Activated naive CD4-positive, alpha-beta T cell treated with Interleukin-2 at 50 U/mL for 16 hours (primary cell): ENCODE measurements at places on chromosomes 3 and 15.

DNA sequence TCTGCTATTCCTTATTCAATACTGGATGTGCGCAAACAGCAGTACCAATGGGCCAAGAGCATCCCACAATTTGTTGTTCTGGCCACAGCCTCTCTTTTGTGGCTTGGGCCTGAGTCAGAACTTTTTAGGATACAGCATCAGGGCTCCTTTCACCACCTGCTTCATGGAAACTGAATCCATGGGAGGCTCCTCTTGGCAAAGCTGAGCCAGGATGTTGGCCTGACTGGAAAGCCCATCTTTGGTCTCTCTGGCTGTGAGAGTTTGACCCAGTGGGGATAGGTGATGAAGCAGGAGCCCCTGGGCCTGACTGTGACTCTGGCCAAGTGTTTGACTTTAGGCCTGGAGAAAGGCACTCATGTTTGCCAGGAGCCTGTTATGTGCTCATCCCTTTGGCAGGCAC, 27.6 kb downstream of the IL16 start:
- DNase-seq, result no peak

DNA sequence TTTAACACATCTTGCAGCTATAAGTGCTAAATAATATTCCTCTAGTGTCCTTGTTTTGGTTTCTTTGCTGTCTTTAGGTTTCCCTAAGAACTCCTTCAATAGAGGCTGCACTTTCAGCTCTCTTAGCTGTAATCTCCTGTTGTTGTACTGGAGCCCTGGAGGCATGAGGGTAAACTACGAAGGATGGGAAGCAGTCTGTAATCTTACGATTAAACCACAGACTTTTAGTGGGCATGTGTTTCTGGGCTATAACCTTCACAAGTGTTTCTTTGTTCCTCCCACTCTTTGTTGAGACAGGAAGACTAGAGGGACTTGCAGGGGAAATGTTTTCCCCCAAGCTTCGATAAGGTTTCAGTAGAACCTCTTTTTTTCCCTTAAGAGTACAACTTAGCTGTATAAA, 1058.1 kb downstream of the NSUN3 start:
- no peak for DNase-seq

GRCh38 chr15:50141856-50142255, 22.8 kb upstream of the ATP8B4 start:
- DNase-seq, result no peak

DNA sequence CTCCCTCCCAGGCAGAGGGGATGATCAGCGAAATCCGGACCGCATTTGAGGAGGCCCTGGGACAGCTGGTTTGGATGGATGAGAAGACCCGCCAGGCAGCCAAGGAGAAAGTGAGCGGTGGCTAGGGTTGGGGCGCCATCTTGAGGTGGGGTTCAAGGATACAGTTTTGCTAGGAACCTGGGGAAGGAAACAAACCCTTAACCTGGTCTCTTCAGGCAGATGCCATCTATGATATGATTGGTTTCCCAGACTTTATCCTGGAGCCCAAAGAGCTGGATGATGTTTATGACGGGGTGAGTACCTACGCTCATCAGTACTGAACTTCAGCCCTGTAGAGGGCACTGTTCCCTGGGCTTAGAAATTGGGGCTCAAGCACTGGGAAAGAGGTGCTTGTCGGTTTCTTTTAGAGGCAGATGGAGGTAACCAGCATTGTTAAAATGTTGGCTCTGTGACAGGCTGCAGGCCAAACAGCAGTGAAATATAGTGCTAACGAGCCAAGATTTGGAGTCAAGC, 9.6 kb upstream of the PSMD2 start:
- DNase-seq, result peak; percentile 70

DNA sequence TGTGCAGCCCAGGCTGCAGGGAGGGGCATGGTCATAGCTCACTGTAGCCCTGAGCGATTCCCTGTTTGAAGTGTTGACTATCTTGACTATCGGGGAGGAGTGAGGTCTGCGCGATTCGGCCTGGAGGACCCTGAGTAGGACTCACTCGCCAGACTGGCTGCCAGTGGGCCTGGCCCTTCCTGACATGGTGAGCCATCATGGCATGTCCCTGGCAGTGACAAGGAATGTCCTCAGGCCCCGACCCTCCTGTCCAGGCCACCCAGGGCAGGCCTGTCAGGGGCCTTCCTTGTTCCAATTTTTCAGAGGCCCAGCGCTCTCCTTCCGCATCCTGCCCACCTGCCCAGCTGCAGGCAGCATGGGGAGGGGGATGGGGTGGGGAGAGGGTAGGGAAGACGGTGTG, 5.2 kb upstream of the OCA2 start:
- no peak for DNase-seq

DNA sequence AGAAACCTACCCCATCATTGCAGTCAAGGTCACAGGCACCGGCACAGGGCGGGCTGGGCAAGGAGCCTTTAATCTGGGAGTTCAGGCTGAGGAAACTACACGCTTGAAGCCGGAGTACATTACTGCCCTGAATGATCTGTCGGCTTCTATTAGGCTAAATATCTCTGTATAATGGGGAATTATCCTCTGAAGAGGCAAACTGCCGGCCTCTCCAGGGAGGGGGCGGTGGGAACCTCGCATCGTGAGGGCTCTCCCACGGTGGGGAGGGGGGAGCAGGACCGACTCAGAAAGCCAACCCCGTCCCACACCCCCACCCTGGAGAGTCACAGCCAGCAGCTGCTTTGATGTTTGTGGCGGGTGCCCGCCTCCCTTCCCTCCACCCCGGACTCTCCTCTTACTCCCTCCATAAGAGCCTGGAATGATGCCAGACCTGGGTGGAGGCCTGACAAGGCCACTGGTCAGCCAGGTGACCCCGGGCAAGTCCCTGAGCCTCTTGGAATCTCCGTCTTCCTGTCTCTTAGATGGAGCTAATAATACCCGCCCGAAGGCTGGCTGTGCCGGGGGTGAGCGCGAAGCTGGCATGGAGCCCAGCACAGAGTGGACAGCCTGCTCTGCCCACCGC, 63.4 kb upstream of the LINGO1 start:
- no peak for DNase-seq

DNA sequence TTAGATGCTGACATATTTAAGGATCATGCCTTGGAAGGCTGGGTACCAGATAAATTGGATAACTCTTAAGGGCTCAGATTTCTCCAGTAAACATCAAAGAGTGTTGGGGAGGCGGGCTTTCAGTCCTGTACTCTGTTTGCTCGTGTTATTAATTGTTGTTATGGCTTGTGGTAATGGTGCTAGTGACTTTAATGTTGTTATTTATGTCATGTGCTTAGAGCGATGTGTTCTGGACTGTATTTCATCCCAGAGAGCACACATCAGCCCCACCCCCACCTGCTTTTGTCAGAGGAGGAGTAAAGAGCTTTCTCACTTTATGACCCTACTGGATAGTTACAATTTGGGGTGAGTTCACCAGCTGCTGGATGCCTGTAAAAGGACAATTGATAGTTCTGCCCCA, 386.3 kb downstream of the EPHB1 start:
- DNase-seq, result no peak

DNA sequence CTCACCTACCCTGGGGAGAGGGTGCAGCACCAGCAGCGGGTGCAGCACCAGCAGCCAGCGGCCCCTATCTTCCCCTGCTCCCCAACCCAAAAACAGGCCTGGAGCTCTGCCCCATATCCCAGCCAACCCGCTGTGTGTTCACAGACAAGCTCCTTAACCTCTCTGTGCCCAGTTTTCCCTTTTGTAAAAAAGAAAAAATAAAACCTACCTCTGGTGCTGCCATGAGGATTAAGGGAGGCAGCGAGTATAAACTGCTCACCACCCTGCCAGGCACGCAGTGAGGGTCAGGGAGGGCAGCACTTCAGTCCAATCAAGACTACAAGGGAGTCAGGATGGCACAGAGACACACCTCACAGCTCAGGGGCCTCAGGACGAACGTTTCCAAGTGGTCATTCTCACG, 163.3 kb downstream of the NUP210 start:
- DNase-seq, result no peak

GRCh38 chr3:30608598-30608947, 2.2 kb downstream of the TGFBR2 start:
- no peak for DNase-seq

DNA sequence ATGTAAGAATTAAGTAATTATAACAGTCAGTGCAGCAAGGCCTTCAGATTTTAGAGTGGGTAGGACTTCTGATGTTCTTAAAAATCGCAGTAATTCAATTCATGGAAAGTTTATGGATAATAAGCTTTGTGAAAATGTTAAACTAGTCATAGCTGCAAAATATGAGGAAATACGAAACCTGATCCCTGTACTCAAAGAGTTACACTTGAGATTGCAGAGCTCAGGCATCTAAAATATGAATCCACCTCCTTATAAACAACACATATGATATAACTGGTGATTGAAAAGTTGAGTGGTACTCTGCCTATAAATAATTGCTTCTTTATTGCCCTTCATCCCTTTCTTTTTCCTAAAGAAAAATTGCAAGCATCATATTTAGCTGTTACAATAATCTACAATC, 473.3 kb downstream of the OTOL1 start:
- DNase-seq, result no peak

DNA sequence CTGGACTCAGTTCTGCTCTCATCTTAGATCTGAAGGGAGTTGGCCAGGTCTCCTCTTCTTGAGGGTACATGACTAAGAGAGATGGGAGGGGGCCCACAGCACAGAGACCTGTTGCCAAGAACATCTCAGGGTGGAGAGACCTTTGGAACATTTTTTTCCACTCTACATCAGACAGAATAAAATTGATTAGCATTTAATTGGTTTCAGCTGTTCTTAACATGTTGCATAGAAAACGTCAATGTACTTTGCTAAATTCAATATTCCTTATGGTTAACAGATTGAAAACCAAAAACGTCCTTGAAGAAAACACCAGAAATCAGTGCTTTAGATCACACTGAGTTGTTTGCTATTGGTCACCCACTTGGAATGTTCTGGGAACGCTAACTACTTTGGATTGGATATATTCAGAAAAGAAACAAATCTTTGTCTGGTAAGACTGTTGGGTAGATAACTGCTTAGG, 36.4 kb upstream of the FSTL1 start:
- DNase-seq, result no peak

DNA sequence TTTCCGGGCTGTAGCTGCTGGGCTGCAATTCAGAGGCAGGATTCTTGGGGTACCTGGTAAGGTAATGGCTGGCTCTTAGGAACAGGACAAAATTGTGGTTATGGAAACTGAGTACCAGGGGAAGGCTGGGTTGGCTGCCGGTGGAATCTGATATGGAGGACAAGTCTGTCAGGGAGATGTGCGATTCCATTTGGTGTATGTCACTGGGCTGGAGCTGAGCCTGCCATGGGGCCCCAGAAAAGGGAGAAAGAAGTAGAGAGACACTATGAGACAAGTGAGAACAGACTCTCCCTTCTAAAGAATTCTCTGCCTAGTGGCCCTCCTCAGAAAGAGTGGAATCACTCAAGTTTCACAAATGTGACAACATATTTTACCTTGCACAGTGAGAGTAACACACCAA, 368.2 kb upstream of the ROPN1 start:
- DNase-seq, result no peak

DNA sequence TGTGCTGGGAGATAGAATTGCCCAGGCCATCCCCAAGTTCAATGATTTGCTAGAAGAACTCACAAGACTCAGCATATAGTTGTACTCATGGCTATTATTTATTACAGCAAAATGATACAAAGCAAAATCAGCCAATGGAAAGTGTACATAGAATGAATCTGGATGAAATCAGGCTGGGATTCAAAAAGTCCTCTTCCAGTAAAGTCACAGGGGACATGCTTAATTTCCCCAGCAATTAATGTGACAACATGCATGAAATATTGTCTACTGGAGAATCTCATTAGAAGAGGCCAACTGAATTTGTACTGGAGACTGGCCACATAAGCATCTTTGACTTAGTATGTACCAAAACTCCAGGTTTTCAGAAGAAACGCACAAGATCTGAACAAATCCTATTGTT, 1043.1 kb downstream of the NAALADL2 start:
- no peak for DNase-seq

DNA sequence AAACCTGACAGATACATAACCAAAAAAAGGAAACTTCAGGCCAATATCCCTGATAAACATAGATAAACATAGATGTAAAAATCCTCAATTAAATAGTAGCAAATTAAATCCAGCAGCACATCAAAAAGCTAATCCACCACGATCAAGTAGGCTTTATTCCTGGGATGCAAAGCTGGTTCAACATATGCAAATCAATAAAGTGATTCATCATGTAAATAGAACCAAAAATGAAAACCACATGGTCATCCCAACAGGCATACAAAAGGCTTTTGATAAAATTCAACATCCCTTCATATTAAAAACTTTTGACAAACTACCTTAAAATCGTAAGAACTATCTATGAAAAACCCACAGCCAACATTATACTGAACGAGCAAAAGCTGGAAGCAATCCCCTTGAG, 882.2 kb downstream of the NTRK3 start:
- DNase-seq, result no peak

DNA sequence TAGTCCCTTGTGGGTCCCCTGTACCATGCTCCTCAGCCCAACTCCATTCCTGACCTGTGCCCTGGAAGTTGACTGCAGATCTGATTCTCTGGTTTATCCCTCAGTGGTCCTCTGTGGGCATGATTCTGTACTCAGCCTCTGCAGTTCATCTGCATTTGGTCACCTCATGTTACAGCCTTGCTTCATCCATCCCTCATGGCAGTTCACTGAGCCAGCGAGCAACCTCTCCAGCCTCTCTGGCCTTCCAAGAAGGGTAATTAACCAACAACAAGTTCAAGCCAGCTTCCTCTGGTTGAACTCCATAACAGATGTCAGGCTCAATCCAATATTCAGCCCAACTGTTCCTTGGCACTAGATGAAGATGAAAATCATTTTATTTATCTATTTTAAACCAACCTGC, 509.5 kb downstream of the NTRK3 start:
- DNase-seq, result no peak

DNA sequence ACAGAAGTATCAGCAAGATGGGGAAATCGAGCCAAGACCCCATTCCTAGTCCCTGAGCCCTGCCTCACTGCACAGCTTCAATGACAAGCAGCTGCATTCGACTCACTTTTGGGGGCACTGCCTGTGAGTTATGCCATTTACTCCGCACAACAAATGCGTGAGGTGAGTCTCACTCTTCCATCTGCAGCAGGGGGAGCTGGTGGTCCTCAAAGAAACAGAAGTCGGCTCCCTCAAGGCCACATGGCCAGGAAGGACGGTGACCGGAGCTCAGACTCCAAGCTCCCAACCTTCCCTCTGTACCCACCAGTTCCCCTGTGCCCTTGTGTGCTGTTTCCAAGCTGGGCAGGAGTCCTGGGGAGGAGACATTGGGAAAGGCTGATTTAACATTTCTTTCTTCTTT, 127.7 kb upstream of the IQSEC1 start:
- no peak for DNase-seq

- no peak for DNase-seq
Observed at GRCh38 chr3:159238646-159239045, 436.8 kb downstream of the MFSD1 start.

GRCh38 chr15:28085489-28086174, 13.5 kb downstream of the OCA2 start:
- DNase-seq, result no peak

DNA sequence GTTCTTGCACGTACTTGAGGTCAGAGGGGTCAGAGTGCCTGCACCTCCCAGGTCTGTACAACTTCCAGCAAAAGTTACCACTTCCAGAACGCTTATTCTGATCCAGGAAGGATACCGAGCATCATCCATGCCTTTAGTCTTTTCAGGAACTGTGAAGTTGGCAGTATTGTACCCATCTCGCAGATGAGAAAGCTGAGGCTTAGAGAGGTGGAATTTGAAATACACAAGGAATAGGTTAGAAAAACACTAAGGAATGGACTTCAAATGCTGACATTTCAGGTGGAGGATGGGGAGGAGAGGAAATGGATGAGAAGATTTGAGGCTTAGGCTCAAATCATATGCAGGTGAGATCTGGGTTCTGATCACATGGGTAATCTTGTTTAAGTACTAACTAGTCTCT, 11.2 kb downstream of the ESYT3 start:
- DNase-seq, result no peak
